D721Med (cell line): ENCODE measurements at places on chromosomes 13 and 19.
A peak's percentile ranks its signal among the peaks of the same experiment; 100 is the strongest.

- no peak for DNase-seq
Observed at GRCh38 chr13:36031490-36031889, 99.7 kb downstream of the DCLK1 start.

DNA sequence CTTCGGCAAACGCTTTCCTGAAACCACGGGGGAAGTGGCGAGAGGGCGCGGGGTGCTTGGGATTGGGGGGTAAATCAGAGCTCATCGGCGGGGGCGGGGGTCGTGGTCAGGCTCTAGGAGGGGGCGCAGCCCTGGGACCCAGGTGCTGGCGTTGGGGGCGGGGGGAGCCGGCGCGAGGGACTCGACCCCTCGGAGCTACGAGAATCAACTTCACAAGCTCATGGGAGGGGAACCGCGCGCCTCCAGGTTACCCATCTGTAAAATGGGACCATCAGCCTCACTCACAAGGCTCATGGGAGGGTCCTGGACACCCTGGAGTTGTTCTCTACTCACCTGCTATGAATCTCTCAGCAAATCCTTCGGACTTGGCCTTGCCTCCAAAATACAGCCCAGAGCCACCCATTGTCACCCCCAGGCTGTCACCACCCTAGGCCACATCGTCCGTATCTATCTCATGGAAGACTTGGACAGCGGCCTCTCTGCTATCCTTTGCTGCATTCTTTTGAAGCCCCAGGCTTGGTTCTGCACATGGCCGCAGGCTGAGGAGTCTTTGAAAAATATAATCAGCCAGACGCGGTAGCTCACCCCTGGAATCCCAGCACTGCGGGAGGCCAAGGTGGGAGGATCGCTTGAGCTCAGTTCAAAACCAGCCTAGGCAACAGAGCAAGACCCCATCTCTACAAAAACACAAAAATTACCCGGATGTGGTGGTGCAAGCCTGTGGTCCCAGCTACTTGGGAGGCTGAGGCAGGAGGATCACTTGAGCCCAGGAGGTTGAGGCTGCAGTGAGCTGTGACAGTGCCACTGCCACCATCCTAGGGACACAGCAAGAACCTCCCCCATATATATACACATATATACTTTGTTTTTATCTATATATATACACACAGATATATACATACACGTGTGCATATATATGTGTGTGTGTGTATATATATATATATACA is 939 bp upstream of the RANBP3 start:
- no peak for DNase-seq

DNA sequence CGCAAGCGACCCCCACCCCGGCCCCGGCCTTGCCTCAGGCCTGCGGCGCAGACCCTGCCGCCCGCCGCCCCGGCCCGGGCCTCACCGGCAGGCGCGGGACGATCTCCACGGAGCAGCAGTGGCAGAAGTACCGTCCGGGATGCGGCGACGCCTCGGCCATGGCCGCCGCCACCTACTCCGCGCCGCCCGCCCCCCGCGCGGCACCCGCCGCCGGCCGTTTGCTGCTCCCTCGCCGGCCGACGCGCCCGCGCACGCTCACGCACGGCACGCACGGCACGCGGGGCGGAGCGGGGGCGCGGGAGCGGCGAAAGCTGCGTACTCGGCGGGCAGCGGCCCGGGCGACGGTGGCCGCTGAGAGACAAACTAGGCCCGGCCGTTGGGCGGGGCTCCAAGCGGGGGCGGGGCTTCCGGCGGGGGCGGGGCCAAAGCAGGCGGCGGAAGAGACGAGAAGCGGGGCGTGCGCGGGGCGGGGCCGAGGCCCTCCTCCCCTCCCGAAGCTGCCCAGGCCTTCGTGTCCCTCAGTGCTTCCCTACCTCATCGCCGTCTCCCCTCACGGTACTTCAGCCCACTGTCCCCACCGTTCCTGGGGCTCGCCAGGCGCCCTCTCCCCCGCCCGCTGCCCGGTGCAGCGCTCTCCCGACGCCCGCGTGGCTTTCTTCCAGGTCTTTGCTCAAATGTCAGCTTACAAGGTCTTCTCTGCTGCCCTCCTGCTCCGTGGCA is at the start of gene RNF126:
RNF126 (minus strand) TSS at position 253 of the 720 bp plus-strand sequence; CDS start at position 160, 93 bp downstream.
- peak; percentile 95 for DNase-seq

DNA sequence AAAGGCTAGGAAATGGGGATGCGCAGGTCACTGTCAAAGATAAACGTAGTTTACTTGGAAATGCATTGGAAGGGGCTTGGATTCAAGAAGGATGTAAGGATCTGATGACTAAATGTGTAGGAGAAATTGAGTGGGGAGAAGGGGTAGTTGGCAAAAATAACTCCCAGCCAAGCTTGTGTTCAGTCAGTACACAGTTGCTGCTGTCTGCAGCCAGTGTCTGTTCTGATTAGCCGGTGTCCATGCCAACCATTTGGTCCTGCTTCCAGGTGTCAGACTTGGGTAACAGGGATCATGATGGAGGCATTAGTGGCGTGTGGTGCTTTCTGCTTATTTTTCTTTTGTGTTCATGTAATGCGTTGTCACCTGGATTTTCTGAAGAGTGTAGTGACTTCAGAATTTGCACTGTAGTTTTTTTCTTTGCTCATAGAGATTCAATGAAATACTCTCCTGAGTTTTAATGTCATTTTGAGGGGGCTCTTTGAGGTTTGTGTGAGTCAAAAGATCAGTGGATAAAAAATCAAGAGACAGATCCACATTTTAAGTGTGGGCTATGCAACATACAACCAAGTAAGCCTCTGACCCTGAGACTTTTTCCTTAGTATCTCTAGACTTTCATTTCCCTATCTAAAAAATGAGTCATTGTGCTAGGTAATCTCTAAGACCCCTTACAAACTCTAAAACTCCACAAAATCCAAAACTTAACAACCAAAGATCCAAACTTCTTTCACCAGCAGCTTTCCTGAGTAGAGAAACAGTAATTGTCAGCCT is 103.9 kb downstream of the WDFY2 start:
- no peak for DNase-seq
